ENCODE measurements at places on chromosomes 4 and X.

GRCh38 chr4:133275246-133275645 lies 126.2 kb downstream of the PCDH10 start:
- DNase-seq, result no peak

GRCh38 chr4:158996669-158997074 lies 106.2 kb upstream of the RAPGEF2 start:
- DNase-seq, result no peak

DNA sequence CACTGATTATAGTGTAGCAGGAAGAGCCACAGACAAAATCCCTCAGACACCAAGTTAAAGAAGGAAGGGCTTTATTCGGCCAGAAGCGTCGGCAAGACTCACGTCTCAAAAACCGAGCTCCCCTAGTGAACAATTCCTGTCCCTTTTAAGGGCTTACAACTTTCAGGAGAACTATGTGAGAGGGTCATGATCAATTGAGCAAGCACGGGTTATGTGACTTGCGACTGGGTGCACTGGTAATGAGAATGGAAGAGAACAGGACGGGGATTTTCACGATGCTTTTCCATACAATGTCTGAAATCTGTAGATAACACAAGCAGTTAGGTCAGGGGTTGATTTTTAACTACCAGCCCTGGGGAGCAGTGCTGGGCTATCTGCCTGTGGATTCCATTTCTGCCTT lies 116.7 kb downstream of the MFAP3L start:
- no peak for DNase-seq

- DNase-seq, result no peak
These were observed 79.7 kb downstream of the SHROOM2 start for GRCh38 chrX:9865804-9866472.

GRCh38 chr4:7170012-7170411 lies 22.3 kb upstream of the SORCS2 start:
- no peak for DNase-seq

- DNase-seq, result no peak
These were observed 1.7 kb downstream of the SLC25A4 start for GRCh38 chr4:185144601-185145240.

DNA sequence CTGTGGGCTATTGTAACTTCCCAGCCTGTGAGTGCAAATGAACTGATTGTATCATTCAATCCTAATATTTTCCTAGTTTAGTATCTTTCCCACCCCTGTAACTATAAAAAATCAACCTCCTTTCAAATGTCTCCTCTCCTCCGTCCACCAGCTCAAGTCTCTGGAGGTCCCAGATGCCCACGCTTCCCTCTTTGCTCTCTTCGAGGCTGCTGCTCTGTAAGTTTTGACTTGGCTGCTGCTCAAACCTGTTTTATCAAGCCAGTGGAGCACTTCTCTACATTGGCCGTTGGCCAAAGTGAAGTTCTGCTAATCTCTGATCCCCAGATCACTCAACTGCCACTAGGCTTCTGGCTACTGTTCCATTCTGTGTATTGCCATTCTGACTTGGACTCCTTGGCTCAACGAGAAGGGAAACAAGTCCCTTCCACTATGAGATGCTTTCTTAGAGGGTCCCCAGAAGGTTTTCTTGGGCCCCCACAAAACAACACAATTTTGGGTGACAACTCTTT lies 60.7 kb upstream of the RAPGEF2 start:
- no peak for DNase-seq

- DNase-seq, result no peak
These were observed 43.7 kb downstream of the SULT1E1 start for GRCh38 chr4:69816236-69816635.

DNA sequence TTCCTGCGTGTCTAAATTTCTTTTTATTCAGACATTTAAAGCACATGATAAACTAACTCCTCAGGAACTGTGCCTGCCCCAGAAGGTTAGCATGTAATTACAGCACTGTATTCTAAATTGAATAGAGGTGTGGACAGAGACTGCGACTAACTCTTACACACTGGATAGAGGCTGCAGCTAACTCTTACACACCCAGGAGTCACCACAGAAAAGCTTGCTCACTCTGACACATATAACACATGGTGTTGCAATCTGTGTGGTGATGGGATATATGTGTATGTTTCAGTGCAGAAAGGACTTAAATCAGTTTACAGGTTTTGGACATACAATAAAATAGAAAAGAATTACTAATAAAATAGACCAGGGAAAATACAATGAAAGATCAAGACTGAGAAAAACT lies 41.5 kb downstream of the SMAD1 start:
- DNase-seq, result no peak

- no peak for DNase-seq
These were observed 19.8 kb upstream of the CCDC149 start for GRCh38 chr4:24932515-24933225.

DNA sequence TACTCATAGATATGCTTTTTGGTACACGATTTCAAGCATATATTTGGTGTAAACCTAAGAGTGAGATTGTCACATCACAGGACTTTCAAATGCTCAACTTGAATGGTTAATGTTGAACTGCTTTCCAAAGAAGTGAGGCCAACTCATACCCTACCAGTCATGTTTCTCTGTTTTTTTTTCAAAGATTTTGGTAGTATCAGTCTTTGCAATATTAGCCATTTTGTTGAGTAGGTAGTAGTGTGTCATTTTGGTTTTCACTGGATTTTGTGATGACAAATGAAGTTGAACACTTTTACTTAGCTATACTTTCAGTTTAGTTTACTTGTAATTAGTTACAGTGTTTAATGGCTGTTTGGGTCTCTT lies 12.5 kb upstream of the HS3ST1 start:
- DNase-seq, result no peak

DNA sequence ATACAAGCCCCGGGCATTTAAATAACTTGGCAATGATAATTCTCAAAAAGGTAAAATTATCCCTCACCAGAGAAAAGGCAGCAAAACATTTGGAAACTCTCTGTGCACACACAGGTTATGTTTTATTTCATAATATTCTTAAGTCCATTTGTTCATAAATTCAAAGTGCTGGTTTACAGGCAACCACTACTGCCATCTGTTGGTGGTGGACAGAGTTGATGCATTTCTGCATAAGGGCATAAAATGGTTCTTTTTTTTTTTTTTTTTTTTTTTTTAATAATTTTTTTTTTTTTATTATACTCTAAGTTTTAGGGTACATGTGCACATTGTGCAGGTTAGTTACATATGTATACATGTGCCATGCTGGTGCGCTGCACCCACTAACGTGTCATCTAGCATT lies 31.5 kb upstream of the IL21 start:
- peak; percentile 52 for DNase-seq

- DNase-seq, result no peak
These were observed 308.5 kb downstream of the CAMK2D start for GRCh38 chr4:113452868-113453620.

GRCh38 chrX:19883878-19884277 lies 3.5 kb downstream of the SH3KBP1 start:
- DNase-seq, result no peak

DNA sequence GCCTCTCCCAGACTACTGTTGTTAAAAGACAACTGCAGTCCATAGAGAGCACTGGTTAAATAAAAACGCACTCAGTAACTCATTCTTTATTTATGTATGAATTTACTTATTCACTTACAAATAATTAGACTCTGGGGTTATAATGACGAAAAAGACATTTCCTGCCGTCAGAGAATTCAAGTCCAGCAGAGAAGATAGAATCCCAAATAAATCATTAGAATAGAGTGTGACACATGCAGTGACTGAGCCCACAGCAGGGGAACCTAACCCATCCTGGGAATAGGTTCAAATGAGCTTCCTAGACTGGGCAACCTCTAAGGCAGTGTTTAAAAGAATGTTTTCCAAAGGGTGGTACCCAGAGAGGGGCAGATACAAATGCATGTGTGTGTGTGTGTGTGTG lies 53.9 kb downstream of the FGFBP1 start:
- no peak for DNase-seq

GRCh38 chrX:151852294-151852693 lies 60.4 kb upstream of the MAGEA4 start:
- no peak for DNase-seq

GRCh38 chr4:54173281-54173912 lies 55.7 kb upstream of the PDGFRA start:
- DNase-seq, result no peak

DNA sequence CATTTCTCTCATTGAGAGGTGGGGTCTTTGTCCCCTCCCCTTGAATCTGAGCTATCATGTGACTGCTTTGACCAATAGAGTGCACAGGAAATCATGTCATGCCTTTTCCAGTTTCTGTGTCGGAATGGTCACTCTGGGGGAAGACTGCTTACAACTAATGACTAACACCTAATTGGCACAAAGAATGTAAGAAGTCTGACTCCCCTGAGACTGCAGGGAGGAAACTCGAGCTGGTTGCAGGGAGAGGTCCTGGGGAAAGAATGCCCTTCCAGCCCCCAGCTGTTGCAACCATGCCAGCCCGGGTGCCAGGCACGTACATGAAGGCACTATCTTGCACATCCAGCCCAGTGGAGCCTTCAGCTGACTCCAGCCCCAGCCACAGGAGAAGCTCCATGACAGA lies 254.2 kb downstream of the DHX15 start:
- DNase-seq, result no peak

GRCh38 chrX:128599632-128600031 lies 547.4 kb upstream of the ACTRT1 start:
- DNase-seq, result no peak

DNA sequence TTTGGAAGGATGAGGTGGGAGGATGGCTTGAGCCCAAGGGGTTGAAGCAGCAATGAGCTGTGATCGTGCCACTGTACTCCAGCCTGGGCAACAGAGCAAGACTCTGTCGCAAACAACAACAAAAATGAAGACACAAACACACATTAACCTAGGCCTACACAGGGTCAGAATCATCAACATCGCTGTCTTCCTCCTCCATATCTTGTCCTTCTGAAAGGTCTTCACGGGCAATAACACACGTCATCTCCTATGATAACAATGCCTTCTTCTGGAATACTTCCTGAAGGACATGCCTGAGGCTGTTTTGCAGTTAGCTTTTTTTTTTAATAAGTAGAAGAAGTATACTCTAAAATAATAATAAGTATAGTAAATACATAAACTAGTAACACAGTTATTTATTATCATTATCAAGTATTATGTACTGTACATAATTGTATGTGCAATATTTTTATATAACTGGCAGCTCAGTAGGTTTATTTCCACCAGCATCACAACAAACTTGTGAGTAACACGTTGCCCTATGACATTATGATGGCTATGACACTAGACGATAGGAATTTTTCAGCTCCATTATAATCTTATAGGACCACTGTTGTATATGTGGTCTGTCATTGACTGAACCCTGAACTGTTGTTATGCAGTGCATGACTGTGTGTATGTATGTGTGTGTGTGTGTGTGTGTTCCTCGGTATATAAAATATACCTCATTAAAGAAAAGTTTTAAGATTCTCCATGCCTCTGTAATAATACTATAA lies 69.2 kb upstream of the MAML3 start:
- no peak for DNase-seq

DNA sequence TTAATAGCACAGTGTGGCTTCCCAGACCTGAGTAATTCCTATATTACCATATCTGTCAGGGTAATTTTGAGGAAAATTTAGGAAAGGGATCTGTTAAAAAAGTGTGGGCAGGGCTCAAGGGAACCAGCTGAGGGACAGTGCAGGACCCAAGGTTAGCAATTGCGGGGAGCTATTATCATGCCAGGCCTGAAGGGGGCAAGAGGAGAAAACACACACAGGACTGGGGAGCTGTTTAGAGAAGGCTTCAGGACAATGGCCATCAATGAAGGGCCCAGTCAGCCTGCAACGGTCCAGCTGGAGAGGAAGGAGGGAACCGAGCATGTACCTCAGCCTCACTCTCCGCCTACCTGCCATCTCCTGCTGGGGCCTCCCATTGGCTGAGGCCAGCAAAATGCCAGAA lies 19.0 kb upstream of the NHS start:
- no peak for DNase-seq

GRCh38 chr4:20992002-20992401 lies 291.7 kb downstream of the PACRGL start:
- no peak for DNase-seq

DNA sequence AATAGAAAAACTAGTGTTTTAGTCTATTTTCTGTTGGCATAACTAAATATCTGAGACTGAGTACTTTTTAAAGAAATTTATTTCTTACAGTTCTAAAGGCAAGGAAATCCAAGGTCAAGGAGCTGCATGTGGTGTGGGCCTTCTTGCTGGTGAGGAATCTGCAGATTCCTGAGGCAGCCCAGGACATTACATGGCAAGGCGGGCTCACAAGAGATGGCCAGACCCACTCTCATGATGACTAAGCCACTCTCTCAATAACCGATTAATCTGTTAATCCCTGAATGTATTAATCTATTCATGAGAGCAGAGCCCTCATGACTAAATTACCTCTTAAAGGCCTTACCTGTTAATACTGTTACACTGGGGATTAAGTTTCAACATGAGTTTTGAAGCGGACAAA lies 340.8 kb downstream of the GRXCR1 start:
- no peak for DNase-seq

DNA sequence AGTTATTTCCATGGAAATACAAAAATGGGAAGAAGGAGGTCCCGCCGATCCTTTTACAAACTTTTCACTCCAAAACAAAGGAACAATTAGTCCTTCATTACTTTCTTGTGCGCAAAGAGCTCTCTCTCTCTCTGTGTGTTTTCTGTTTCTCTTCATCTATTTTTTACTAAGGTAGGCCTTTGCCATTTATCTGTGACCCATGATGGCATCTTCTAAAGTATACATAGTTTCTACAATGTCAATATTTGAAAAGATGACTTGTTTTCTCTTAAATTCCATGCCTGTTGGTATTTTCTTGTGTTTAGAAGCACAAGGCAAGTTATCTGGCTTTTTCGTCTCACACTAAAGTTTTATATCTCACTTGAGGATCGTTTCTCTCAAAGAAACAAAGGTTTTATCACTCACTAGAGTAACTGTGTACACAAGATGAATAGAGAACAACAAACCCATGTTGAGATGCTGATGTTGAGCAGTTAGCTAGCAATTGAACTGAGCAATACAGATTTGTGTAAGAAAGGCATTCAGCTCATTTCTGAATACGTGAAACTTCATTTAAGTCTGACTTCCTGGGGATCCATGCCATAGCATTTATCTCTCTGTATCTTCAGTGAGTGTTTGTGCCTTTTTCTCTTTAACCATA lies 250.3 kb downstream of the GBA3 start:
- no peak for DNase-seq

DNA sequence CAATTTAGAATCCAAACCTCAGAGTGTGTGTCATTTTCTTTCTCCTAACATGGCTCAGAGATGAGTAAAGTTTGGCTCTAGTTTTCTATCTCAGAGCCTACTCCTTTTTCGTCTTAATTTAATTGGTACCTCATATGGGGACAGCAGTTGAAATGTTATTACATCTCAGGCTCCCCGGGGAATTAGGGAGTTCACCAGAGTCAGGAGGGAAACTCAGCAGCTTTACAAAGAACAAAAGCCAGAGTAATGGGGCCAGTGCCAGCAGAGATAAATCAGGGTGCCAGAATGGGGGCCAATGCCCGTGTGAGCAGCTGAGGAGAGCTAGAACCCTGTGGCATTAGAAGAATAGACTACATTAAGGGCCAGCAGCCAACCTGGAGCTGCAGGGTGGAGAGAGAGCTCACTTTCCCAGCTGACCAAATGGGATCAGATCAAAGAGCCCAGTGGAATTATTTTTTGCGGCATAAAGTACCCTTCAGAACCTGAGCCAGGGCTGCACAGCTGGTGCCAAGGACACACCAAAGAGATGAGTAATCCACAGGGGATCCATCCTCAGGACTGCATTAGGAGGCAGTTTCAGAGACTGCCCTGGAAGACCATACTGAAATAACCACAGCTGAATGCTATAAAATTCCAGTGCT lies 207.1 kb upstream of the DKK2 start:
- no peak for DNase-seq

All from stimulated activated CD4-positive, alpha-beta T cell treated with anti-CD3 and anti-CD28 coated beads, Interleukin-12 subunit alpha, Interleukin-12 subunit beta, amount 100 ng/mL, for 24 hours (primary cell).